Dorsolateral prefrontal cortex (tissue), 122 donors: ENCODE measurements at places on chromosomes 1 and 21. TPM values are rescaled to one million over a fixed set of nuclear protein-coding genes. Genes with fewer than 3 reads are reported as not detected.

DNA sequence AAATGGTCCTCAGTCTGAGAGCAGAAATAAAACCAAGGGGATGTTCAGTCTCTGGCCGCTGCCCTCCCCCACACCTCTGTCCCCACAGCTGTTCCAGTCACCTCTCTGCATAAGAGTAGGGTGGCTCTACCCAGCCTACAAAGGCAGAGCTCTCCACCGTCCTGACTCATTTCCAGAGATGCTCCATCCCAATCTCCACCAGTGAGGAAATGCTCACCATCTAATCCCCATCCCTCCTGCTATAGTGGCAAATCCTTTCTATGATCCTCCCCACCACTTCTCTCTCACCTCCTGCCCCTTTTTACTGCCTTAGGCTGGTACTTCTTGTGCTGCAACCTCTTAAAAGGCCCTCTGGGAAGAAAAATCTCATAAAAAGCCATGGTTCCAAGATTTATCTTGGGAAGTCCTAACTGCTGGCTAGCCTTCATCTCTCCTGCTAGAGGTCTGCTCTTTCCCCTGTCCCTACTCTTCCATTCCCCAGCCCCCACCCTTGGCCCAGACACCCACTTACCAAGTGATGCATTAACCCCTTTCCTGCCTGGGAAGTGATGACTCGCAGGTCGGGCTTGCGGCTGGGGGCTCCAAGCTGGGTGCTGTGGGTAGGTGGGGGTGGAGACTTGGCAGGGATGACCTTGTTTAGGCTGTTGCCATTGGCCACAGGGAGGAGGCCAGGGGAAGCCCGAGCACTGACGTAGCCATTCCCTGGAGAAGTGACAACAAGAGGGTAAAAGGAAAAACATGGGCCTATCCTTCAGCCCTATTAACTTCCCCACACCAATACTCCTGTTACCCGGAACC lies 23.9 kb downstream of the MEF2D start:
- no peak for DNase-seq

GRCh38 chr1:159867664-159868026 lies 5.2 kb upstream of the VSIG8 start:
- DNase-seq = no peak

DNA sequence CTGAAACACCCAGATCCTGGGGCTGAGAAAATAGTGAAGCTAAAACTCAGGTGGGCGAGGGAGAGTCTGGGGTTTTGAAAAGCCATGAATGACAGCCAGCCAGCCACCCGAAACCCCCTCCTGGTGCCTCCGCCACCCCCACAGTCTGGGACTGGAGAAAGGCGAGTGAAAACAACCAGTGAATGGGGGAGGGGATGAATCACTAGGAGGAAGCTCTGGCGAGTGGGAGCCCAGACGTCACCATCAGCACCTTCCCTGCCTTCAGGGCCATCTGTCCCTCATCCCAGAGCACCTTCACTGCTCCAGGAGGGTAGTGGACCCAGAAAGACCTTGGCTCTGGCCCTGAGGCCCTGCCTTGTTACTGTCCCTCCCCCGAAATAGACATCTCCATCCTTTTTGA lies 9.2 kb downstream of the RORC start:
- no peak for DNase-seq

The PM20D1 gene
- total RNA-seq = 0.77 TPM

The SPRR2B gene
- not detected for total RNA-seq

GRCh38 chr21:36120304-36120888 lies 14.5 kb upstream of the CBR3 start:
- DNase-seq = no peak

The SPATC1L gene
- total RNA-seq = 31.9 TPM

- no peak for DNase-seq
Measured at GRCh38 chr1:8632102-8632501, 185.3 kb downstream of the RERE start.

GRCh38 chr1:29298246-29298645 lies 61.9 kb downstream of the PTPRU start:
- DNase-seq = no peak

The FALEC gene
- 2.0 TPM for total RNA-seq

The OR2L3 gene
- 2.0 TPM for total RNA-seq

The C4BPA gene
- total RNA-seq = not detected

DNA sequence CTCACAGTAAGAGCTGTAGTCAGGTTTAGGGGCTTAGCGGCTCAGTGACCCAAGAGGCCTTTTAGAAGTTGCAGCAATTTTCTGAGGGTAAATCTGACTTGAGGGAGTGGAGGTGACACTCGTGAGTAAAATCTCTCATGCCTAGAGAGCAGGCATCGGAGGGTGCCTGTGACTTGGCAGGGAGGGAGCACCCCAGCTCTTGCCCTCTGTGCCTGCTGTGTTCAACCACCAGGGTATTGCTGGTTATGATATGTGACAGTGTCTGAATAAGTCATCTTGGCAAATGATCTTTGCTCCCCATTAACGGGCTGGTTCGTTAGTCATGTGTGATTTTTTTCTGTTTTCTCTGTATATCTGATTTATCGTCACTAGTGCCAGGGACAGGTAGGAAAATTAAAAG lies 5.9 kb downstream of the MAN1C1 start:
- no peak for DNase-seq

DNA sequence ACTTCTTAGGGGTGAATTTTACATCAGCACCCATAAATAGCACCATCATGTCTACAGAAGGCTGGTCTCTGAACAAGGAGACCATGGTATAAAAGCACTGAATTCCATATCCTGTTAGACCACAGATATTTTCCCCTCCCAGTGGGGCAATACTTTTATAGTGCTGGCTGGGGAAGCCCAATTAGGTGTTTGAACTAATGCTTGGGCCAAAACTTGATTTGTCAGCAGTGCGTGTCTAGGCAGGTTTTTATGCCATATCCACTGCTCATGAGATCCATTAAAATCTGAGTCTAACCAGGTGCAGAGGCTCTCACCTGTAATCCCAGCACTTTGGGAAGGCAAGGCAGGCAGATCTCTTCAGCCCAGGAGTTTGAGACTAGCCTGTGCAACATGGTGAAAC lies 623.0 kb downstream of the NPHP4 start:
- DNase-seq = no peak

DNA sequence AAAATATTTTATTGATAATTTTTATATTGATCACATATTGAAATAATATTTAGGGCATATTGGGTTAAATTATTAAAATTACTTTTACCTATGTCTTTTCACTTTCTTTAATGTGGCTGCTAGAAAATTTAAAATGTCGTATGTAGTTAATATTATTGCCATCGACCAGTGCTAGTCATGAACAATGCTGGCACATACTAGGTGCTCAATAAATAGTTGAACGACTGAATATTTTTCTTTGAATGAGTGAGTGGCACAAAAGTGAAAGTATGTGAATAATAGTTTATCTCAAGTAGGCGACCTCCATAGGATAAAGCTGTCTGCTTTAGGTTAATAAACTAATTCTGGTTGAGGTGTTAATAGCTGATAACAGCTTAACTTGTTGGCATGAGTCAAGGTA lies 150.8 kb upstream of the FGGY start:
- no peak for DNase-seq

DNA sequence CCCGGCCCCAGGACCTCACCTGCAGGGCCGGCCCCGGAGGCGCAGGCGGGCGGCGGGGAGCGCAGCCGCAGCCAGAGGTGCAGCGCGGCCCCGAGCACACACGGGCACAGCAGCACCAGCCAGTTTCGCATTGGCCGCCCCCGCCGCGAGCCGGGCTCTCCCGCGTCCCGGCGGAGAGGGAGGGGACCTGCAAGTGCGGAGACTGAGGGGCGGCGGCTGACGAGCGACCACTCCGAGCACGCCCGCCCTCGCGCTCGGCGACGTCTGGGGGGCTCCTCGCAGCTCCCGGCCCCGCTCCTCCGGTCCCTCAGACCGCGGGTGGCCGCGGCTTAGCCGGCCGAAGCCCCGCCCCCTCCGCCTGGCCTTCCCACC lies at the start of gene B3GALNT2:
Gene B3GALNT2 (minus strand): TSS at position 331 of the 372 bp plus-strand sequence. CDS start 200 bp downstream, at position 131.
- no peak for DNase-seq

The ITLN2 gene
- total RNA-seq = not detected

The RGSL1 gene
- total RNA-seq = not detected

- DNase-seq = no peak
Measured at GRCh38 chr1:118739501-118739900, 248.6 kb downstream of the TBX15 start.

The KRTAP25-1 gene
- total RNA-seq = not detected

DNA sequence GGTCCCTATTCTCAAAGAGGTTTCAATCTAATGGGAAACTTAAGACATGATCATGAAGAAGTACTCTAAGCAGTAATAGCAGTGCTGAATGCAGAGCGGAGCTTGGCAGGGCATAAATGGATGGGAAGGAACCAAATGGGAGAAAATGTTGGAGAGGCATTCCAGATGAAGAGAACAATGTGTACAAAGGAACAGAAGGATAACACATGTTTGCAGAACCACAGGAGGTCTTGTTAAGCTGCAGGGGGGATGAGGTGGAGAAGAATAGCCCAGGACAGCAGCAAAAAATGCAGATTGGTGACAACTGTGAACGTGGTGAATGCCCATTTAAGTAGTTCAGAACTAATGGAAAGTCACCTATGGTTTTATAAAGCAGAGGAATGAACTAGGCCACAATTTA lies 99.1 kb downstream of the ASTN1 start:
- no peak for DNase-seq

DNA sequence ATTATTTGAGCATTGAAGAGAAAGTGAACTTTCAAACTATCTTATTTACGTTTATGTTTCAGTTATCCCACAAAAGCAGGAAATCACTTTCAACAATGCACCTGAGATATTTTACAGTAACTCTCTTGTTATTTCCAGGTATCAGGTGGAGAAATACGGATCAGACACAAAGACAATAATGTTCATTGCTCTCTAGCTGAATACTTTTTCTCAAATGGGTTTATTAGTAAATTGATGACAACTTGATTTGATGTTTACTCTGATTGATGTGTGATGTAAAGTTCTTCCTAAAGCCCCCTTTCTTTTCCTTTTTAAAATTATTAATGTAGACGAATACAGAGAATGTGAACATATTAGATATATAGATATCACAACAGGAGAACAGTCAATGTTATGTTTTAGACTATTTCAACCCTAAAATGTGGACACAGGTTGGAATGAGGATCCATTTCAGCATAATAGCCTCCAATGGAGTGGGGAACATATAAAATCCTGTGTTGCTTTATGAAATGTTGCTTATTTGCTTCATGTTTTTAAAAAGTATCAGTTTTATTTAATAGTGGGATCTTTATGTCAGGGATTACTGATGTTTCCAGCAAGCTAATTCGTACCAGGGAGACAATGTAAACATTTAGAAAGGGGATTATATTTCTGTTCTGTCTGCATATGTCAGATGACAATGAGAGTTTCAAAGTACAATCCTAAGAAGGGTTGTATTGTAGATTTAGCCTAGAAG lies 1522.3 kb upstream of the TPTE start:
- DNase-seq = no peak
